GM12891 (cell line): ENCODE measurements at places on chromosomes 3 and 15.

DNA sequence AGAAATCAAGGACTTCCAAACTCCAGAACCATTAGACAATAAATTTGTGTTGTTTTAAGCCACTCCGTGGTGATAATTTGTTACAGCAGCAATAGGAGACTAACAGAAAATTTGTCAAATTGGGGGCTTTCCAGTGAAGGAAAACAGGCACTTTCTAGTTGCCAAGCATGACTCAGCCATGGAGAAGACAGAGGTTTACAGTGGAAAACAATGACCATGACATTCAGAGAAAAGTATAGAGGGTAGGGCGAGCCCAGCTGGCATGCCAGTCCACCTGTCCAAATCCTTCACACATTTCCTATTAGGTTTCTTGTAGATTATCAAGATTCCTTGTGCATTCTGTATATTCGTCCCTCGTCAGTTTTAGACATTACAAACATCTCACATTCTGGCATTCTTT, 24.9 kb downstream of the SLCO2A1 start:
- no peak for DNase-seq

DNA sequence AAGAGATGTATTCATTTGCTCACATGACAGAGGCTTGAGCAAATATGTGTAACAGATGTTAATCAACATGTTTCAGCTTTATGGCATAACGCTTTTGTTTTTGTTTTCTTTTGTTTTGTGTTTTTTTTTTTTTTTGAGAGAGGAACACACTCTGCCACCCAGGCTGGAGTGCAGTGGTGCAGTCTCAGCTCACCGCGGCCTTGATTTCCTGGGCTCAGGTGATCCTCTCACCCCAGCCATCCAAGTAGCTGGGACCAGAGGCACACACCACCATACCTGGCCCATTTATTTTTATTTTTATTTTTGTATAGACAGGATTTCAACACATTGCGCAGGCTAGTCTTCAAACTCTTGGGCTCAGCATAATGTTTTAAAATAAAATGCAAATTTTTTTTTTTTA, 1504.4 kb upstream of the CADM2 start:
- DNase-seq, result no peak

GRCh38 chr15:55742498-55742926, 440 bp downstream of the PRTG start:
- DNase-seq, result peak; percentile 22

- no peak for DNase-seq
These were observed 997.2 kb downstream of the DIPK2A start for GRCh38 chr3:144968750-144969350.

DNA sequence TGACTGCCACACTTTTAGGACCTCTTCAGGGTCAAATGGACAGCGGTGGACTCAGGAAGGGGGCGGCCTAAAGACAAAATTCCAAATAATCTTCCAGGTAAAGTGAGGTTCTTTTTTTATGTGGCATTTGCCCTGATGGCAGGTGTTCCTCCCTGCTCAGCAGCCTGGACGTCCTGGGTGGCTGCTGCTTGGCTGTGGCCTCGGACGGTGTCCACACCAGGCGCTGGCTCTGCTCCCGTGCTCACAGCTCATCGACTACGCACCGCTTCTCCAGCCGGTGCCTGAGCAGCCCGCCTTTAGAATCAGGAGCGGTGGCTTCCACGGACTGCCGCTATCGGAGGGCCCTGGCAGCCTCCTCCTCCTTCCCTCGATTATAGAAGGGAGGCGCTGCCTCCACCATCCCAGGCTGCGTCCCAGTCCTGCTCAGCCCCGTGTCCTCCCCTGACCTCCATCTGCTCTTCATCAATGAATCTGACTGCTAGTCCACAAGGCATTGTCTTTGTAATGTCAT, 41.9 kb downstream of the PCSK6 start:
- no peak for DNase-seq

DNA sequence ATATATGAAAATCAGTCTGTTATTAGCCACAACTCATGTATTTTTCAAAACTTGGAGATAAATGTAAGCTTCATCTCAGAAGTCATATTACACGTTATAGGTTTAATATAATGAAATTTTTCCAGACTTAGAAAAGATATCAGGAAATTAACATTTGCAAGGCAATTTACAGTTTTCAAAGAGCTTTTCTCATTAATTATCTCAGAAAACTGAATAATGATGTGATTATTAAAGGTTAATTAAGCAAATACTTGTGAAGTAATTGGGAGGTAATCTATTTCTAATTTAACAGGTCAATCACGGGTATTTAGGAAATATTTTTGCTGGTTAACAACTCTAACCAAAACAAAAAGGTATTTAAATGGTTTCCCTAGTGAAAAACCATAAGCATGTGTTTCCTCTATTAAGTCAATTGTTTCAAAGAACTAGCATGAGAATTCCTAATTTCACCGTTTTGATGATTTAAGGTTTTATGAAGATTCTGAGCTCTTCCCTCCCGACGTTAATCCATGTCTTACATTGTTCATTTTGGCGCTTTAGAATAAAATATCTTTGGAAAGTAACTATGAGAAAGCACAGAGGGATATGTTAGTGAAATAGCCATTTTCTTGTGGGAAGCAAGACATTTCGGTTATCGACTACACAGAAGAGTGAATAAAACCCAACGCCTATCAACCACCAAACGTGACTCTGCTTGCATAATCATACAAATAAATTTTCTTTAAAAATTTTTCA, 1.5 kb upstream of the NEO1 start:
- DNase-seq, result no peak

DNA sequence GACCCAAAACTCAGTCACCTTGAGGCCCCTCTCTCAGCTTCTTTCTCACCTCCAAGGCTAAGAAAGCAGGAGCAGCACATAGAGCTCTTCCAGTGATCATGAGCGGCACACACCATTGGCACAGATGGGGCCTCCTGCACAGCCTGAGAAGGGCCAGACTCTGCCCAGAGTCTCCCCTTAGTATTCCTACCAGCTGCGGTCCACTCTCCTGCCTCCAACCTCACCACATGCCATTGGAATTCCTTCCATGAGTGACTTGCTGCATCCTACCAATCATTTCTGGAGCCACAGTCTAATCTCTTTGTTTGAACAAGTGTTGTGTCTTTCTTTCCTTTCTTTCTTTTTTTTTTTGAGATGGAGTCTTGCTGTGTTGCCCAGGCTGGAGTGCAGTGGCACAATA, 39.3 kb downstream of the CDCP1 start:
- no peak for DNase-seq

DNA sequence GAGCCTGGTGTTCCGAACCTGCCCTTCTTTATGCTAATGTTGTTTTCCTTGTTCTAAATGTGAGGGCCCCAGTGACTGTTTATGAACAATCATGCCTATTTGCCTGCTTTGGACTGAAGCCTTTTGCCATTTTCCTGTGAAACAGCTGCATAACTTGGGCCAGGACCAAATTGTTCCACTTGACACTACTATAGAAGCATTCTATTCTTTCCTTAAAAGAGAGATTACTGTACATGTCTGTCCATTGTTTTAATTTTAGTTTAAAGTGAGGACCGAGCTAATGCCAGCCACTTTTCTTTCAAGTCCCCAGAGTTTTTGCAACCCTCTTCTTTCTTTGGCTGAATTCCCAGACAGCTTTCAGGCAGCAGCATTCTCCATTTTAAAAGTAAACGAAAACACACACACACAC, 980.3 kb downstream of the CADM2 start:
- no peak for DNase-seq

DNA sequence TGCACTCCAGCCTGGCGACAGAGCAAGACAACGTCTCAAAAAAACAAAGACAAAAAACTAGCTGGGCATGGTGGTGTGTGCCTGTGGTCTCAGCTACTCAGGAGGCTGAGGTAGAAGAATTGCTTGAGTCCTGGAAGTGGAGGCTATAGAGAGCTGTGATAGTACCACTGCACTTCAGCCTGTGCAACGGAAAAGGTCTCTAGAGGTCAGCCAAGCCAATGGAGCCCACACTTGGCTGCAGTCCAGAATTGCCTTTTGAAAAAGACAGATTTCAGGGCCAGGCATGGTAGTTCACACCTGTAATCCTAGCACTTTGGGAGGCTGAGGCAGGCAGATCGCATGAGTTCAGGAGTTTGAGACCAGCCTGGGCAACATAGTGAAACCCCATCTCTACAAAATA, 8.4 kb upstream of the RBPMS2 start:
- no peak for DNase-seq

GRCh38 chr3:126018995-126019394, 50.0 kb downstream of the ROPN1B start:
- DNase-seq, result no peak

- no peak for DNase-seq
These were observed 57.2 kb downstream of the KIF9 start for GRCh38 chr3:47225310-47225906.
